Fibroblast of skin of left biceps (primary cell): ENCODE measurements at places on chromosomes 11 and 22.

DNA sequence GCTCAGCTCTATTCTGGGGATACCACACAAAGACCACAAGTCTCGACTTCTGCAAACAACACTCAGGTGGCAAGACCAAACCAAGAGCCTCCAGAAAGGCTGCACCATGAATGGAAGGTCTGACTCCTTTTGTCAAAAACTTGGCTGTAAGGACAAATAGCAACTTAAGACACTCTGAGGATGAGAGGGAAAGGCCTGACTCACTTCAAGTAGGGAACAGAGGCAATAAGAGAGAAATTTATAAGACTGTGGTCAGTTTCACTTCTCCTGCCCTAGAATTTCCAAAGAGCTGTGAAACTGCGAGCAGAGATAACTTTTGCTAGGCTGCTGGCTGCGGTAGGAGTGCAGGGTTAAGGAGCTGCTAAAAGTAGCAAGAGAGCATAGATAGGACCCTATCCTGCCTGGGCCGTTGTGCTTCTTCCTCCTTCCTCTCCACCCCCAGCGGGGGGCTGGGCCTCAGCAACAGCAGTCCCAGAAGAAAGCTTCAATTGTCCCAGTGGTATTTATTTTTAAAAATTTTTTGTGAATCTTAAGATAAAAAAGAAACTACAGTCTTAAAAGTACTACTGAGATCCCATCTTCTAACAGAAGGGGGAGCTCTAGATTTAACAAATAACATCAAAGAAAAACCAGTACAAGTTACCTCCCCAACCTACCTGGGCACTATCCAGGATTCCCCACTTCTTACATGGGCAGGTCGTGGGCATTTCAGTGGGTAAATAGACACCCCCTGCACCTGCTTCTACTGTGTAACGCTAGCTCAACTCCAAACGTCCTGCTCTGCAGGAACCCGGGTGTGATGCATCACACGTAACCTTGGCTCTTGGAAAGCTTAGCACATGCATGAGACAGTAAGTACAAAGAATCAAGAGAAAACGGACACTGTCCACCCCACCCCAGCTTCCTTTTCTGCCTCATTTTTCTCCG is 66.4 kb downstream of the SGSM3 start:
- DNase-seq, result no peak

DNA sequence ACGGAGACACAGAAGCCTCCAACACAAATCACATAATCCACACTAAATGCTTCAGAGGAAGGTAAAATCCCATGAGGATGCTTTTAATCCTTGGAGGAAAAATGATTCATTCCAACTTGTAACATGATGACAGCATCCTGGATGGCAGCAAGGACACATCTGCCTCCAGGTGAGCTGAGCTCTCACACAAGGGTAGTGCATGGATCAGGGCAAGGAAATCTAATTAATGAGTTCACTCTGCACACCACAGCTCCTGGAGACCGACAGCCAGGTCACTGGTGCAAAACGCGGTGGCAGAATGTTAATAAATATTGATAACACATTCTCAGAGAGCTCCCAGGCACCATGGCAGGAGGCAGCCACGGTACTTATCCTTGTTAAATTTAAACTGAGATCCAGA is 40.3 kb upstream of the CYP2D6 start:
- no peak for DNase-seq

DNA sequence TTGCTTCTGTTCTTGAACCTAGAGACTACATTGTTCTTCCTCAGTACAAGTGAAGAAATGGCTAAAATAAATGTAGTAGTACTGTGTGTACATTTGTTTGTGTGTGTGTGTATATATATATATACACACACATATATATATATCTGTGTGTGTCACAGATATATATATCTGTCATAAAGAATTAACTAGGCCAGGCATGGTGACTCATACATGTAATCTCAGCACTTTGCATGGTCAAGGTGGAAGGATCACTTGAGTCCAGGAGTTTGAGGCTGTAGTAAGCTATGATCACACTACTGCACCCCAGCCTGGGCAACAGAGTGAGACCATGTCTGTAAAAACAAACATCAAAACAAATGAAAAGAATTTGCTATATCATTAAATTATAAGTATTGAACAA is 164.8 kb downstream of the DYNC2H1 start:
- DNase-seq, result no peak

DNA sequence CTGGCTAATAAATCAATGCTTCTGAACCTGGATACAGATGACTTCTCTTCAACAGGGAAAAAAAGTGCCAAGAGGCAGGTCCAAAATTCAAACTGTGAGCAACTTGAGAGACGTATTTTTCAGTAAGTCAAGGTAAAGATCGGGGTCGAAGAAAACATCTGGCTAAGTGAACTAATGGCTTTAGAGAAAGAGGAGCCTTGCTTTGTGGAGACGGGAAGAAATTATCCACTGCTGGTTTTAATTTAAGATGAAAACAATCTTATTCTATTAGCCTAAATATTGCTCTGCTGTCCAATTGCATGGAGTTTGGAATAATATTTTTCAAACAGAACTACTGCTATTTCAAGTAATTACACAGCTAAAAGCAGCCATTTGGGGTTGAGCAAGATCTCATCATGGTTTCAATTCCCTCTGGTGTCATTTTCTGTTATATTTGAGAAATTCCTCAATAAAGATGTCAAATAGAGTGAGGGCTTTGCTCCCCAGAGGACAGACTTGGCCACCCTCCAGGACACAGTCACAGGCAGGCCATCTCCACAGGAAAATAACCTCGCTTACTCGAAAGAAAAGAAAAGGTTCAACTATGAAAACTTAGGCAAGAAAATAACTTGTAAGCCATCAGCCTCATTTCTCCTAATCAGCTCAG is 29.8 kb downstream of the SCUBE1 start:
- DNase-seq, result peak; percentile 11

DNA sequence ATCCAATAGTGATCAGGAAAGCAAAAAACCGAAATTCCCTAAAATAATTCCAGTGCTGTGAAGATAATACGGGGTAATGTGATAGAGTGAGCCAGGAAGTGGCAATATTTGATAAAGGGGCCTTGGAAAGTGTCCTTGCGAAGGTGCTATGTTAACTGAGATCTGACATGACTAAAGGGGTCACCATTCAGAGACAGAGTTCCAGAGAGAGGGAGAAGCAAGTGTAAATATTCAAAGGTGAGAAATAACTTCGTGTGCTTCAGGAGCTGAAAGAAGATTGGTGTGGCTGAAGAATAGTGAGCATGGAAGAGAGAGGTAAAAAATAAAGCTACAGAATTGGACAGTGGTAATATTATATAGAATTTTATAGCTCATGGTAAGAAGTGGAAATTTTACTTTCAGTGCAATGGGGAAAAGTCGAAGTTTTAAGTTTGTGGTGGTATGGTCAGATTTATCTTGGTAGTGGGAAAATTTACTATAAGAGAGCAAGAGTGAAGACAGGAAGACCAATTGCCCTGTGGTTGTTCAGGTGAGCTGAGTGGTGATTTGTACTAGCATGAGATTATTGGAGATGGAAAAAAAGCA is 164.5 kb downstream of the JRKL start:
- DNase-seq, result no peak

DNA sequence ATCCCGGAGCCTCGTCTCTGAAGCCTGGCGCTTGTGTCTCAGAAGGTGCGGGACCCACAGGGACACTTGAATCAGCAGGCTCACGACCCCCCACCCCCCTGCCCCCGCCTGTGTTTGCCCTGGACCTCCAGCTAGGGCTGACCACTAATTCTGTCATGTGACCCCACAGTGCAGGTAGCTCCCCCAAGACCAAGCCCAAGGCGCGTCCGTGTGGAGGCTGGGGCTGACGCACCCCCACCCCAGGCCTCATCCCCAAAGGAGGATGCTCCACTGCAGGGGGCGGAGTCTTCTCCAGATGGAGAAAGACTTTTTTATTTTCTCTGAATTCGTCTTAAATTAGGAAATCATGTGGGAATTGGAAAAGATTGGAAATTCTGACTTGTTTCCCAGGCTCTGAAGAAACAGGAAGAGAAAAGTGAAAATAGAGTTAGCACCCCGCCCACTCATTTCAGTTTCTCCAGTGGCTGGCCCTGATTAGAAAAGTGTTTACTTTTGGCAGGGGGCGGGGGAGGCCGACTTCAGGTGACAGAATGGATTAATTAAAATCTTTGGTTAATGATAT is 1.0 kb upstream of the RELA start:
- DNase-seq, result peak; percentile 56

DNA sequence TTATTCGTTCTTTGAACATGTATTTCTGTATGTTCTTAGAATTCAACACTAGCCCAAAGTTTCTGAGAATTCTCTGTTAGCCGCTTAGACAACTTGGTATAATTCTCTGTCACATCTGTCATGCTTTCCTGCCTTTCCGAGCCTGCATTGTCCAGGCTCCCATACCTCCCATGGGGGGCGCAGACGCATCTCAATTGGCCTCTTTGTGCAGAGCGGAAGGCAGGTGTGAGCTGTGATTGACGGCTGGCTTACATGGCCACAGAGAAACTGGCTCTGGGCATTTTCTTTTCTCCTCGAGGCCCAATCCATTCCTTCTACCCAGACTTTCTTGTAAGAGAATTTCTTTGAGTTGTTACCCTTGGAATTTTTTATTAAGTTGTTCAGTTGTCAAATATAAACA is 132.7 kb upstream of the SESN3 start:
- DNase-seq, result no peak

- no peak for DNase-seq
Measured at GRCh38 chr11:70951139-70951804, 301.1 kb downstream of the SHANK2 start.

DNA sequence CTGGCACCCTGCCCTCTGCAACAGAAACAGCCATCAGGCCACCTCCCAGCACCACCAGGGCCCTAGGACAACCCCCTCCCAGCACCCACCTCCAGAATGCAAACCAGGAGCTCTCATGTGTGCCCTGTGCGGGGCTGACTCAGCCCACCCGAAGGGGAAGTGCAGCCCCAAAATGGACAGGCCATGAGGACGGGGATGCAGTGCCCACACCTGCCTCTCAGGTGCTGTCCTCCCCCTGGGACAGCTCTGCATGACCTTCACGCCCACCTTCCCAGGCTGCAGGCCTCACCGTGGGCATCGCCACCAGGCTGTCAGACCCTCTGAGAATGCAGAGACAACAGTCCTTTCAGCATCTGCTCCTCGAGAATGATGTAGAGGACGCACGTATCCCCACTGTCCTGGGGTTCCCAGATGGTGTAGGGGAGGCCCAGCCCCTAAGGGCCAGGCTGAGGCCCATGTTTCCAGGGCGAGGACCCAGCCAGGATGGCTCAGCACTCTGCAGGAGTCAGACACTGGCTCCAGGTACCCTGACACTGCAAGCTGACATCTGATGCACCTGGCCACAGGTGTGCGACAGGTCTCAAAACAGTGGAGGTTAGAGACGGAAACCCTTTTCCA is 13.5 kb downstream of the MOB2 start:
- no peak for DNase-seq

DNA sequence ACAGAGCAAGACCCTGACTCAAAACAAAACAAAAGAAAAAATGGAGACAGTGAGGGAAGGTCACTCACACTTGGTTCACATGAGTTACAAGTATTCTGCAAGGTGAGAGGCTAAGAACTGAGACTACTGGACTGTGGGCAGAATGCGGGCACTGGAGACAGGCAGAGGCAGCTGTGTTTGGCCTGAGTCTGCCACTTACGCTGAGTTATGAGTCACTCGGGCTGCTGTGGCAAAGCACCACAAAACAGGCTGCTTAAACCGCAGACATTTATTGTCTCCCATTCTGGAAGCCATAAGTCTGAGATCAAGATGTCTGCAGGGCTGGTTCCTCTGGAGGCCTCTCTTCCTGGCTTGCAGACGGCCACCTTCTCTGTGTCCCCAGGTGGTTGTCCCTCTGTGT is 122.8 kb downstream of the SHANK2 start:
- no peak for DNase-seq

DNA sequence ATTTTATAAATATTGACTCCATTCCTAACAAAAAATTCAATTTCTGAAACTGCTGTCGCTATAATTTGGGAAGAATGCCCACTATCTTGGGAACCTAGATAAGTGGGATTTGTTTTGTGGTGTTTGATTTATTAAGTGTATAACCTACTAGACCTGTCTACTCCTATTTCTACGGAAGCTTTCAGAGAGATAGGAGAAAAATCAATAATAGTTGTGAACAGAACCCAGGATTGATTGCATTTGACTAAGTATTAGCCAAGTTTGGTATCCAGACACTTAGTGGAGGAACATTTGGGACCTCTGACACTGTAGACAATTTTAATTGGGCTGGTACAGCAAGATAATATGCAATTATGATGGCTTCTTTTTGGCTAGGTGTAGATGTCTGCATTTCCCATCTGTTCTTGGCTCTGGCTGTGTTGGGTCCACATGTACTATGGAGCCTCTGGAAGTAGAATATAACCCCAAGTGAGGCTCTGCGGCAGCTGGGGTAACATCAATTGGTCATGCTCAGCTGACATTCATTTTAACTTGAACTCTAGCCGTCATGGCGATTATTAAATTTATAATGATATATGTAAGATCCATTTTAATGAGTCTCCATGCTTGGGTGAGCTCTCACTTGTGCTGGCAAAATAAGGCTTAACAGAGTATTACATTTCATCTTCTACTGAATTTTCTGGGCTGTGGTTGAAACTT is 111.5 kb upstream of the E2F8 start:
- no peak for DNase-seq

DNA sequence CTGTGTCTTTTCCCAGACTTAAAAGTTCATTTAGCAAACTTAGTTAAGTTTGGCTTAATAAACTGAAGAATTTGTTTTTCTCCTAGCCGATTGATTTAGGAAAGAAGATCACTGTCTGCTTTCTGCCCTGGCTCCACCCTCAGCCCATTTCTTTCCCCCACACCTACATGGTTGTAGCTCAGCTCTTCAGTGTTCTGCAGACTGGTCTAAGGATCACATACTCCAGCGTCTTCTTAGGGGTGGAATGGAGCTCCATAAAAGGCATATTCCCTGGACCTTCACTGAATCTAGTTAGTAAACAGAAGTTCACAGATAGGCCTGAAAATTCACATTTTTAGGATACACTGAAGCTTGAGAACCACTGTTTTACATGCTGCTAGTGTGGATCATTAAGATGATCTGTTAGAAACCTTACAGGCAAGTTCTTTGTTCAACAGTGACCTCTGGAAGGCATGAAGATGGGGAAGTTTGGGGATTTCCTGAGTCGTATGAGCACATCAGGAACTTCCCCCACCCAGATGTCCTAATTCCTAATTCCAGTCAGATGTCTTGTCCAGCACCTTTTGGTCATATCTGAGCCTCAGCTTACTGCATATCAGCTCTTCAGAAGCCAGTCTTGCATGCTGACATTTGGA is 16.8 kb downstream of the PIWIL4 start:
- DNase-seq, result no peak

GRCh38 chr11:1292644-1293618 is 16.5 kb downstream of the TOLLIP start:
- no peak for DNase-seq

GRCh38 chr22:37313376-37314314 is 31.3 kb downstream of the CYTH4 start:
- DNase-seq, result no peak

DNA sequence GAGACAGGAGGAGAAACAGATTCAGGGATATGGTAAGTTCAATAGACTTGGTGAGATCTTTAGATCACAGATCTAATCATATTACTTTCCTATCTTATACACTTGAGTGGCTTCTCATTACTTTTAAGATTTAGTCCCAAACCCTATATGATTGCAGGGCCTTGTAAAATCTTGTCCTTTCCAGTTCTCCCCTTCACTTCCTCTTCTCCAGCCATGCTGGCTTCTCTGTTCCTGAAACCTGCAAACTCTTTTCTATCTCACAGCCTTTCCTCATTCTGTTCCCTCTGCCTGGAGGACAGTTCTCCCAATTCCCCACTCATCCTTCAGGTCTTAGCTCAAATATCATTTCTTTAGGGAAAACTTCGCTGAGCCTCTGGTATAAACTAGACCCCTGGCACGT is 65.9 kb upstream of the BIRC3 start:
- DNase-seq, result no peak

GRCh38 chr11:130247319-130247718 is 67.4 kb downstream of the ZBTB44 start:
- DNase-seq, result no peak

- no peak for DNase-seq
Measured at GRCh38 chr11:16899708-16900303, 114.4 kb downstream of the PLEKHA7 start.
